HFFc6 (cell line): ENCODE measurements at places on chromosomes 4 and X.

DNA sequence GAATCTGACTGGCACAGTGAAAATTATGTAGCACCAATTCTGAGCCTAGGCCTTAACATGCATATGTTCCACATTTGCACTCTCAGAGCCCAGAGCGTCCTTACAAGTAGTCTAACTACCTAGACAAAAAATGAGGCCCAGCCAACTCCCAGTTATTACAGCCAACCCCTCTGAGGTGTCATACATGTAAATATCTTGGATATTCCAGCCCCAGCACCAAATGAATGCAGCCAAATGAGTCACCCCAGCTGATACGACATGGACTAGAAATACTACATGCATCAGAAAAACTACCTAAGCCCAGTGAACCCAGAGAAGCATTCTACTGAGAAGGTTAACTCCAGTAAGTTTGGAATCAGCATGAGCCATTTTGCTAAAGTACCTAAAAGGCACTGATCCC is 145.1 kb downstream of the STPG2 start:
- DNase-seq: no peak

DNA sequence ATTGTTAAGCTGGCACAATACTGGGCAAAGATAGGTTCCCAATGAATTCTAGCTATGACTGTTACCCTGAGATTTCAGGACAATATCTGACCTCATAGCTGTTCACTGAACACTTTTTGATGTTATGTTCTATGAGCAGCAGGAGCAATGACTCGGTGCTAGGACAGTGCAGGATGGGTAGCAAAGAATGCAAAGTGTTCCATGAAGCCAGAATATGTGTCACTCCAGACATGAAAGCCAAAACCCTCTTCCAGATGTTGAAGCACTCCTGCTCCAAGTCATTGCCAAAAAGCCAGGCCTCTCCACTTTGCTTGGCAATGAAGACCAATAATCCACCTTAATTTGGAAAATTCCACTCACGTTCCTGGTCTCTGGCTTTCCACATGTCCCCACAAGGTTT is 300.9 kb upstream of the CPEB2 start:
- no peak for DNase-seq

DNA sequence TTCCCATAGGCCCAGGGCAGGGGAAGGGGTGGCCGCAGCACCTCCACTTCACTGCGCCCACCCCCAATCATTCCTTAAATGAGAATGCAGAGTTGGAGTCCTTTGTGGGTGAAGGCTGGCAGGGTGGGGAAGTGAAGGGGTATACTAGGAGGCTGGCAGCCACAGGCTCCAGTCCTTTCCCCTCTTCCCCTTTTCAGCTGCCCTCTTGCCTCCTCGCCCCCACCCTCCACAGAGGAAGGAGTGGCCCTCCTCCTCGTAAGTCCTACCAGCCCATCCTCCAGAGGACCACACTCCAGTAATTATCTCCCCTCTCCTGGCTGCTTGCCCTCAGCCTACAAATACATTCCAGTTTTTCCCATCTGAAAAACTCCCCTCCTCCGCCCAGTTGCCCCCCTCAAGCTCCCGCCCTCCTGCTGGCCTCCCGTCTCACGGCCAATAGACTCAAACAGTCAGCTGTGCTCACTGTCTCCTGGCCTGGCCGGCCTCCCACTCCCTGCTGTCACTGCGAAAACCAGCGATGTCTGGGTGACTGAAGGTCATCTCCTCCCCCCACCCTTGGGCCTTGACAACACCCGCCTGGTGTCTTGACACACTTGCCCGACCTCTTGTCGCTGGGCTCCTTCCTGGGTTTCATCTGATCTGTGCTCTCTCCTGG is 38.8 kb downstream of the EFNB1 start:
- no peak for DNase-seq

DNA sequence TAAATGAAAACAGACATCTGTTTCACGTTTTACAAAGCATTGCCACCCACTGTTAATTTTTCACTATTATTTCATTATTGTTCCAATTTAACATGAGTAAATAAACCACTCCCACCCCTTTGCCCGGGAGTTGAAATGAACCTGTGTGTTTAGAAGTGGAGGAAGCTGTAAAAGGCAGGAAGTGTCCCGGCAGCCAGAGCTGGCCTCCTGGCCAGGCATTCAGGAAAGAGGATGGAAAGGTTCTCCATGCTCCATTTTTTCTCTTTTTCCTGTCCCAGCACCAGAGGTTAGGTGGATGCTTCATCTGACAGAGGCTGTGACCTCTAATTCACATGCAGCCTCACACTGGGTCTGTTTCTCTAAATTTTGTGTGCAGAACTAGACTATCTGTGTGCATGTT is 55.5 kb upstream of the LNX1 start:
- no peak for DNase-seq

DNA sequence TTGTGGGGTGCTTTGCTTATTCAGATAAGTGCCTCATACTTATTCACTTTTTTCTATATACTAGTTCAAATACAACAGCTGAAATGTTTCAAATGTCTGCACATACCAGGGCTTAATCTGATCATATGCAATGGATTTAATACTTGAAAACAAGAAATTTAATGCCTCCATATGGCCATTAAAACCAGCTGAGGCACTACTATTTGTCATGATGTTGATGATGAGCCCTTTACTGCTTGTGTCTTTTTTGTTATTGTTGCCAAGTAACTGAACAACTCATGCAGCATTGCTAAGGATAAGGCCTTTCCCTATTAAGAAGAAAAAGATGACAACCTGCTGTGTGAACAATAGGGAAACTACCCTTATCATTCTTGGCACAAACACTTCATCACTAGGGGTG is 52.5 kb downstream of the MAGEB10 start:
- no peak for DNase-seq

DNA sequence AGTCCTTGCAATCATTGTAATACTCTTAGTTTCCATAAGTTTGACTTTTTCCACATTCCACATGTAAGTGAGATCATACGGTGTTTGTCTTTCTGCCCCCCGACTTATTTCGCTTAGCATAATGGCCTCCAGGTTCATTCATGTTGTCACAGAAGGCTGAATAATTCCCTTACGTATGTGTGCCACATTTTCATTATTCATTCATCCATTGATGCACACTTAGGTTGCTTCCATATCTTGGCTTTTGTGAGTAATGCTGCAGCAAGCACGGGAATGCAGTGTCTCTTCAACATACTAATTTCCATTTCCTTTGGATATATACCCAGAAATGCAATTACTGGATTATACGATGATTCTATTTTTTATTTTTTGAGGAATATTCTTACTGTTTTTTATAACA is 22.0 kb upstream of the VEGFC start:
- peak; percentile 68 for DNase-seq

- DNase-seq: peak; percentile 38
These were observed 105.6 kb downstream of the HNRNPD start for GRCh38 chr4:82268050-82268825.

DNA sequence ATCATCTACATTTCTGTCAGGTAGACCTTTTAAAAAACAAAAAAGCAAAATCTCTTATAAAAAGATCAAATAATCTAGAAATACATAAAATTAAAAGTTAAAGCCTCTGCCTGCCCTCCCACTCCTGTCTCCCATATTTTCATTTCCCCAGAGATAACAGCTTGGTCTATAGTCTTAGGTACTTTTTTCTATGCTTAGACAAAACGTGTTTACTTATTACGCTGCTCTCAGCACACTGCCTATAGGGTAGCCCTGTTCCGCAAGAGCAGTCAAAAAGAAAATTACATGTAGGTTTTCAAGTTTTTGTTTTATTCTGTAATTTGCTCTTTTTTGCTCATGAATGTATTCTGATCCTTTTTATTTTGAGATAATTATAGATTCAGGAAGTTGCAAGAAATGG is 73.3 kb downstream of the TAF1 start:
- DNase-seq: no peak

GRCh38 chr4:139736274-139736660 is 70.6 kb downstream of the MGST2 start:
- DNase-seq: no peak

DNA sequence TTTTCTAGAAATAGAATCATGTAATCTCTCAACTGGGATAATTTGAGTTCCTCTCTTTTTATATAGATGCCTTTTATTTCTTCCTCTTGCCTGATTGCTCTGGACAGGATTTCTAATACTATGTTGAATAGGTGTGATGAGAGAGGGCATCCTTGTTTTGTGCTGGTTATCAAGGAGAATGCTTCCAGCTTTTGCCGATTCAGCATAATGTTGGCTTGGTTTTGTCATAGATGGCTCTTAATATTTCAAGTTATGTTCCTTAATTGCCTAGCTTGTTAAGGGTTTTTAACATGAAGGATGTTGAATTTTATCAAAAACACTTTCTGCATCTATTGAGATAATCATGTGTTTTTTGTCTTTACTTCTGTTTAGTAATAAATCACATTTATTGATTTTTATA is 58.7 kb downstream of the TMEM47 start:
- no peak for DNase-seq

DNA sequence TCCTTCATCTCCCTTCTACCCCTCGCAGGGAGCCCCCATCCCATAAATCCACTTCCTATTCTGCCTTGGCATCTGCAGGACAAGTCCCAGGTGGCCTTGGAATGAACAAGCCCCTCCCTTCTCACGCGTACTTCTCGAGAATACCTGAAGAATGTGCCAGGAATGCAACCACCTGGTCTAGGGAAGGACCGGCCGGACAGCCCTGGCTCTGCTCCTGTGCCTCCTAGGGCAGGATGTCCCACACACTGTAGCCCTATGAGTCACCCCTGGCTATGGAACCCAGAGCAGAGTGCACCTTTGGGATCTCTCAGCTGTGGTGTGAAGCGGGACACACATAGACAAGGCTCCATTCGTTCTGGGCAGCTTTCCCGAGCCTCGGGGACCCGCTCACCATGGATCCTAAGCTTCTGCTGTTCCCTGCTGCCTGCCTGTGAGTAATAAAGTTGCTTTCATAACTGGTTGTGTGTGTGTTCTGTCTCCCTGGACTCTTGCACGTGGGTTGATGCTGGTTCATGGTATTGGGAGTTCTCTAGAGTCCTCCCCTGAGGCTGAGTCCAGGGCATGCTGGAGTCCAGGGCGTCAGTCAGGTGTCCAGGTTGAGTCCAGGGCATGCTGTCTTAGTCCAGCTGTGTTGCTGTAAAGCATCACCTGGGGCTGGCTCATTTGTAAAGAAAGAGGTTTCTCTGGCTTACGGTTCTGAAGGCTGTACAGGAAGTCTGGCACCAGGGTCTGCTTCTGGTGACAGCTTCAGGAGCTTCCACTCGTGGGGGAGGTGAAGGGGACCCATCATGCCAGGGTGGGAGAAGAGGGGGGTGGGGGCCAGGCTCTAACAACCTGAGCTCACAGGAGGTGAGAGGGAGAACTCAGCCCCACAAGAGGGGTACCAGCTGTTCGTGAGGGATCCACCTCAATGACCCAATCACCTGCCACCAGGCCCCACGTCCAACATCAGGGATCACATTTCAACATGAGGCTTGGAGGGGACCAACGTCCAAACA is 7.4 kb upstream of the PDE6B start:
- DNase-seq: no peak

- DNase-seq: peak; percentile 18
These were observed 83.7 kb downstream of the FREM3 start for GRCh38 chr4:143616771-143617170.

DNA sequence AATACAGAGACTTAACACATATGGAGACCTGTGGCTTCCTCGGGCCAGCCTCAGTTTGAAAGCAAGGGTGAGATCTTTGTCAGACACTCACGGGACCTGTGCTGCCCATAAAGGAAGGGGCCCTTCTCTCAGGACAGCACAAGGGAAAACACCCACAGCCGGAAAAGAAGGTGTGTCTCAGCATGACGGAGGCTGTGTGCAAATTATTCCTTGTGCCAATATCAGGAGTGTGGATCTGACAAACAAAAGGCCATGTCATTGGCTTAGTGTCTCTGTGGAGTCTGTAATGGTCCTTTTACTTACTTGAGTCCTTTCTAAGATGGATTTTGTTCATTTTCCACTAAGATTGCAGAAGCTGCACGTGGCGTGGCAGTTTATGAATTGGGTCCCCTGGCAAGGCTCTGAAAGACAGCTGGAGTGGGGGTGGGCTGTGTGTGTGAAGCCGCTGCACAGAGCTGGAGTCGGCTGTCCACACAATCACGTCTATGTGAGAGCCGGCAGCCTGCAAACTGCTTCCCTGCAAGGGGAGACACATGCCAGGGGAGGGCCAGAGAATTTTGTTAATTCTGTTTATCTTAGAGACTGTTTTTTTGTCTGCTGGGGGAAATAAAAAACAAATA is 1.9 kb downstream of the ENPP6 start:
- DNase-seq: no peak

DNA sequence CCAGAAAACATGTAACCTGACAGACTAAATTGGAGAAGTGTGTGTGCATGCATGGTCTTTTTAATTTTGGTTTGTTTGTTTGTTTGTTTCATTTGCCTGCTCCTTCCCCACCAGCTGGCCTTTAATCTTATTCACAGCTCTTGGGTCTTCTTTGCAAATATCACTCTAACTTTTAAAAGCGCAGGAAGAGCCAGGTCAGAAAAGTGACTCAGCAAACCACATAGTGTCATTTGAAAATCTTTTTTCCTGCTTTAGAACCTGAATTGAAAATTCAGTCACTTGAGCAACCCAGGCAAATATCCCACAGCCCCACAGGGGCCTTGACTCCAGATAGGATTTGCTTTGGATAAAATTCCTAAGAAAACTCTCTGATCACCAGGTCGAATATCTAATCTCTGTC is 4.6 kb downstream of the TMEM255A start:
- DNase-seq: no peak

DNA sequence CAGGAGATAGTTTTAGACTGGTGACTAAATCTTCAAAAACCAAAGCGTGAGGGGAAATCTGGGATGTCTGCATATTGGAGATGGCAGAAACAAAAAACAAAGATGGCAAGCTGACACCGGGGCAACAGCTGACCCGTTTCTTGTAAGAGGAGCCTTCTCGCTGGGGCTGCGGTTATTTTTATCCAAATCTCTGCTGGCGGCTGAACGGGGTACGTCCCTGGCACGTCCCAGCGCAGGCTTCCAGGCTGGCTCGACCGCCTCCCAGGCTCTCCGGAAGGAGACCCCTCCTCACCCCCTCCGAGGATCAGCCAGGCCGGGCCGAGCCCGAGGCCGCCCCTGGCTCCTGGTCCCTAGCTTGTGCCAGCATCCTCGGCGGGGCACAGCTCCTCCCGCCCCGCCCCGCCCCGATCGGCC is 403 bp downstream of the SGCB start:
- peak; percentile 14 for DNase-seq

GRCh38 chr4:107213880-107214279 is 177.8 kb upstream of the DKK2 start:
- peak; percentile 38 for DNase-seq

DNA sequence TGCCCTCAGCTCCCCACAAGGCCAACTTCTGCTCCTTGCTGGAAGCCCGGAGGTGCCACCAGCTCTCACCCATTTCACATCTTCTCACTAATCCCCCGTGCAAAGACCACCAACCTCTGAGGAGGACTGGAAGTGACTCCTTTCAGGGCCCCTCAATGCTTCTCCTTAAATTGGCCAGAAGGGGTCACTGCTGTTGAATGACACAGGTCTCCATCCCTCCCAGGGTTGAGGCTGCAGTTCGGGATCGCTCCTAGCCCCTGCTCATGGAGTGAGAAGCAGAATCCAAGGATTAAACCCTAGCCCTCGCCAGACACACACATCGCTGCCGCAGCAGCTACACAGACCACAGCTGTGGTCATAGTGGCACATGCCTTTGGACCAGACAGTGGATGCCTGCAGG is 279.5 kb upstream of the TAPT1 start:
- peak; percentile 2 for DNase-seq

GRCh38 chr4:182177166-182177565 is 66.0 kb upstream of the TENM3 start:
- no peak for DNase-seq

GRCh38 chr4:15110120-15110571 is 107.9 kb downstream of the CPEB2 start:
- no peak for DNase-seq
